ENCODE measurements at places on chromosomes 3 and 15.

DNA sequence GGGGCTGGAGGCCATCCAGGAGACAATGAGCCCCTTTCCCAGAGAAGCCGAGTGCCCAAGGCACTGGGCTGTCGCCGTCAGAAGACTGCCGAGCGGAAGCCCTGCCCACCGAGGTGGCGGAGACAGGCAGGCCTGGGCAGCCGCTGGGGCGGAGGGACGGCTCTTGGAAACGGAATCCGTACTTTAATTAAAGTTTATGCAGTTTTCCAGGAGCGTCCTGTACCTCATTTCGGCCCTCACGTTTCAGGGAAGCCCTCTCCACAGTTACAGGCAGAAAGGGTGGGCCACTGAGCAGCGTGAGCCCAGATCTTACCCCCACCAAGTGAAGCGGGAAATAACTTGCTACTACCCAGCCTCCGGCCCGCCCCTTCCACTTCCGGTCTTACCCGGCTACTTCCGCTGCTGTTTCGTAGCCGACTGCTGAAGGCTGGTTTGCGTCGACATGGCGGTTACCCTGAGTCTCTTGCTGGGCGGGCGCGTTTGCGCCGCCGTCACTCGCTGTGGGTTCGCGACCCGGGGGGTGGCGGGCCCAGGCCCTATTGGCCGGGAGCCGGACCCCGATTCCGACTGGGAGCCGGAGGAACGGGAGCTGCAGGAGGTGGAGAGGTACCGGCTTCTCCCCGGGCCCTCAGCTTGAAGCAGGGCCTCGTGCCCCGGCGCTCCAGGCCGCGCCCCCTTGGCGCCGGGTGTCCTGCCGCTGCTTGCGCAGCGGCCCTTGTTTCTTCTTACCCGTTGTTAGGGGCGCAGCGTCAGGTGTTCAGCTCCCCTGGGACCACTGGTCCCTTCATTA is at the start of gene NGRN:
NGRN (plus strand) TSS at position 402 of the 790 bp plus-strand sequence; CDS start at position 443, 41 bp downstream.
- peak; percentile 89 for DNase-seq

- DNase-seq: no peak
These were observed 13.2 kb downstream of the POPDC2 start for GRCh38 chr3:119647171-119647570.

DNA sequence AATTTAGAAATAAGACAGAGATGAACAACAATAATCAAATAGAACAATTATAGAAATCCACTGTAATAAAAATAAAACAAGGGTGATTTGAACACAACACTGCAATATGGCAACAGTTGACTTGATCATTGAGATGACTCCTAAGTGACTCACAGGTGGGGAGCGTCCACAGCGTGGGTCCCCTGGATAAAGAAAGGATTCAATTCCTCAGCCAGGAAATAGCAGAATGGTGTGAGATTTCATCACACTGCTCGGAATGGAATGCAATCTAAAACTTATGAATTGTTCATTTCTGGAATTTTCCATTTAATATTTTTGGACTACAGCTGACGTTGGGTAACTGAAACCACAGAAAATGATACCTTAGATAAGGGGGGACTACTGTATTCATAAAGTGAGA is 82.0 kb downstream of the CNTN3 start:
- no peak for DNase-seq

DNA sequence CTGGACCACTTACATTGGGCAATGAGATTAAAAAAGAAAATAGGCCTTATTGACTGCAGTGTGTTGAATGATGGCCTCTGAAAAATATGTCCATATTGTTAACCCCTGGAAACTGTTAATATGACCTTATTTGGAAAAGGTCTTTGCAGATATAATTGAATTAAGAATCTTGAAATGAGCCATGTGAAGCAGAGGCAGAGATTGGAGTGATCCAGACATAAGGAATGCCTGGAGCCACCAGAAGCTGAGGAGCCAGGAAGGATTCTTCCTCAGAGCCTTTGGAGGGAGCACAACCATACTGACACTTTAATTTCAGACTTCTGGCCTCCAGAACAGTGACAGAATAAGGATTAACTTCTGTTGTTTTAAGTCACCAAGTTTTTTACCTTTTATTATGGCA is 510.4 kb upstream of the AGTR1 start:
- no peak for DNase-seq

GRCh38 chr3:8239095-8239494 is 262.5 kb upstream of the LMCD1 start:
- no peak for DNase-seq

DNA sequence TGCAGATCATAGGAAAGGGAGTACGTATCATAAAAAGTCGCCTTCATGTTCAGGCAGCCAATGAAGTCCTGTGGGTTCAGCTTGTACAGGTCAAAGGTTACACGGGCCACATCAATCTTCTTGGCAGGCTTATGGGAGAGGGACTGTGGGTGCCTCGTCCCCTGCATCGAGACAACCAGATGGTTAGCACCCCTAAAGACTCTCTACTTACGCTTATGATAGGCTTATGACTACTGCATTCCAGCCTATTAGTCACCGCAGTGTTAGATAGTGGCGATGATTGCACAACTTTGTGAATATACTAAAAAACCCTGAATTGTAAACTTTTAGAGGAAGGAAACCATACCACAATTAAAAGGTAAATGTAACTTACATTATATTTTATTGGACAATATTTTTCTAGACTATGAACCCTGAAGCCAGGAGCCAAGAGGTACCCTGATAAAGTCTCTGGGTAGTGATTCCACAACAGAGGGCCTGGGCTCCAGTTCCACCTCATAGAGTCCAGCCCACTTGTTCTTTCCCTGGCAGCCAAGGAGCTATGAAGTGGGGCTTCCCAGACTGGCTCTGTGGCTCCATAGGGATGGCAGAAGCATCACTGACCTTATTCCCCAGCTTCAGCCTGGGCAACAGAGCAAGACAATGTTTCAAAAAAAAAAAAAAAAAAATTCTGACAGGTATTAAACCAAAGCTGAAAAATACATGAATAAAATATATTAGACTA is 2.5 kb upstream of the FANCD2 start:
- DNase-seq: no peak

DNA sequence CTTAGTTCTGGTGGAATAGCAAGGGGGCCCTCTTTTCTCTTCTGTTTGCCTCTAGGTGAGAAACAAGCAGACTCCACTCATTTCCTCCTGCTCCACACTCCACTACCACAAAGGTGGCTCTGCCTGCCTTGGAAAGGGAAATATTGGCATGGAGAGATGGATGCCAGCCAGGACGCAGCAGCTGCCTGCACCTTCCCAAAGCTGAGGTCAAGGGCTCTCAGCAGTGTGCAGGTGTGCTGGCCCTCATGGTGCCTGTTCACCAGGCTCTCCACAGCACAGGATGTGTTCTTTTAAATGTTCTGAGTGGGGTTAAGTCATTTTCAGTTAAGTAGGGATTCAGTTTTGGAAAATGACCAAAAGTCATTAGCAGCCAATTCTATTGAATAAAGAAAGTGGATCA is 211.2 kb upstream of the STRIT1 start:
- no peak for DNase-seq

GRCh38 chr3:172281884-172282283 is 166.4 kb downstream of the GHSR start:
- DNase-seq: no peak

GRCh38 chr3:170814822-170815221 is 55.2 kb downstream of the RPL22L1 start:
- no peak for DNase-seq

All from T-helper 2 cell (primary cell).